Mammary epithelial cell (primary cell): ENCODE measurements at places on chromosomes 4 and X. TPM values are rescaled to one million over a fixed set of nuclear protein-coding genes. Genes with fewer than 3 reads are reported as not detected.

EPGN gene
- polyA plus RNA-seq: 83.9 TPM

DNA sequence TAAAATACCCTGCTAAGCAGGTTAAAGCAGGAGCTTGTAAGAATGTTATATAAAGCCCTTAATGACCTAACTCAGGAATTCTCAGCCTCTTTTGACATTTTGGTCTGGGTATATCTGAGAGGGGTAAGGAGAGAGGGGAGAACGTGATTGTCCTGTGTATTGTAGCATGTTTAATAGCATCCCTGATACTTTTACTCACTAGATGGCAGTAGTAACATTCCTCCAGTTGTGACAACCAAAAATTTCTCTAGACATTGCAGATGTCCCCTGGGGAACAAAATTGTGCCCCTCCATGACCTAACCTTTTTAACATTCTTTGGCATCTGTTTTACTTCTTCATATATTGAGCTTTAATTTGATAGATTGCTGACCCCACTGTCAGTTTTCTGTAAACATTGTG is 17.9 kb downstream of the SMARCA5 start:
- no peak for DNase-seq

DNA sequence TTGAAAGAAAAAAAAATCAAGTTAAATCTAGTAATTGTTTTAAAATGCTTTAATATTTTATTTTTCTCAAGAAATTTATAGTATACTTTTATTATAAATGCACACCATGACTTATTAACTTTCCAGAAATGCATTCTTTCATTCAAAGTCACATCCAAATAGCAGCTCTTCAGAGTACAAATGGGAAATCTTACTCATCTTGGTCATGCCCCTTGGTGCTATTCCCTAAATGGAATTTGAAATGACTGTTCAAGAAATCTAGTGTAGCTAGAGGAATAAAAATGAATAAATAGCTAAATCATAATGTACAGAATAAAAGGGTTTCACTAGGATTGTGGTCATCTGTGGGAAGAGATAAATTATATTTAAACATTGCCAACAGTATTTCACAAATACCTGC is 1139.7 kb downstream of the PCDH18 start:
- no peak for DNase-seq

DNA sequence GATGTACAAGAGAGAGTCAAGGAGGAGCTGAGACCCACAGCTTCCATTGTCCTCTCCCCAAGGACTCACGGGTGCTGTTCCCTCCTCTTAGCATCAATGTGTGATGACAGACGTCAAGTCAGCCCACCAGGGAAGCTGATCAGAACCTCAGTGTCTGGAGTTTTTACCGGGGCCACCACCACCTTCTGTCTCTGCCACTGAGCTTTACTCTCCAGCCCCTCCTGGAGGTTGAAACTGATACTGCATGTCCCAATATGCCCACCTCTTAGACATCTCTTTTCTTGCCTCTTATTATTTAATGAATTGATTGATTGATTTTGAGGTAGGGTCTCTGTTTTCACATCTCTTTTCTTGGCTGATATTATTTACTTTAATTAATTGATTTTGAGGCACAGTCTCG is 10.3 kb upstream of the AKAP17A start:
- peak; percentile 32 for DNase-seq

DNA sequence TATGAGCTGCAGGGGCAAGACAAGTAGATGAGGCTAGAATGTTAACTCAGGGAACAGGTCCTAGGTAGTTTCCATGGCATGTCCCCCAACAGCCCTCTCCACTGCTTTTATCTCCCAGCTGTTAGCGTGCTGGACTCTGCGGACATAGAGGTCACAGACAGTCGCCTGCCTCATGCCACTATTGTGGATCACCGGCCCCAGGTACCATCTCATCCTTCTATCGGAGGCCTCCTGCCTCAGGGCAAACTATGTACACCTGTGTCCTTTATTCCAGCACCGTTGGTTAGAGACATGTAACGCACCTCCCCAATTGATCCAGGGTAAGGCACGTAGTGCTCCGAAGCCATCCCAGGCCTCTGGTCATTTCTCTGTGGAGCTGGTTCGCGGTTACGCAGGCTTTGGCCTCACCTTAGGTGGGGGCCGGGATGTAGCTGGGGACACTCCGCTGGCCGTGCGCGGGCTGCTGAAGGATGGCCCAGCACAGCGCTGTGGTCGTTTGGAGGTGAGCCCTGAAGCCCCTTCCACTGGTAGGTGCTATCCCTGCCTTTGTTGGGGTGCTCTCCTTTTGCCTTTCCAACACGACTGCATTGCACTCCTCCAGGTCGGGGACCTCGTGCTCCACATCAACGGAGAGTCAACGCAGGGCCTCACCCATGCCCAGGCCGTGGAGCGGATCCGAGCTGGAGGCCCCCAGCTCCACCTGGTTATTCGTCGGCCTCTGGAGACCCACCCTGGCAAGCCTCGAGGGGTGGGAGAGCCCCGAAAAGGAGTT is 2.2 kb downstream of the MAGIX start:
- DNase-seq: no peak

DNA sequence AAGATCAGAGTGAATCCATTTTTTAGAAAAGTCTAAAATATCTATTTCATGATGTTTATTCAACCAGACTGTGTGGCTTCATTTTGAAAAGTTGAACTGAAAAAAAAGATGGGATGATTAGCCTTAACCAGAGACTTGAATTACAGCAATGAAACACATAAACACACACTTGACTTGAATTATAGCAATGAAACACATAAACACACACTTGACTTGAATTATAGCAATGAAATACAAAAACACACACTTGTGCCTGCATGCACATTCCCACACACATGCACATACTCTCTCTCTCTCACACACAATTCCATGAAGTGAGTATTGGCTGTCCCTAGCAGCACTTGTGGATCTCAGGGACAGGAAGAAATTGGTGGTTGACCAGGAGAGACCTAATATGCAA is 286.8 kb downstream of the USP46 start:
- DNase-seq: no peak

DNA sequence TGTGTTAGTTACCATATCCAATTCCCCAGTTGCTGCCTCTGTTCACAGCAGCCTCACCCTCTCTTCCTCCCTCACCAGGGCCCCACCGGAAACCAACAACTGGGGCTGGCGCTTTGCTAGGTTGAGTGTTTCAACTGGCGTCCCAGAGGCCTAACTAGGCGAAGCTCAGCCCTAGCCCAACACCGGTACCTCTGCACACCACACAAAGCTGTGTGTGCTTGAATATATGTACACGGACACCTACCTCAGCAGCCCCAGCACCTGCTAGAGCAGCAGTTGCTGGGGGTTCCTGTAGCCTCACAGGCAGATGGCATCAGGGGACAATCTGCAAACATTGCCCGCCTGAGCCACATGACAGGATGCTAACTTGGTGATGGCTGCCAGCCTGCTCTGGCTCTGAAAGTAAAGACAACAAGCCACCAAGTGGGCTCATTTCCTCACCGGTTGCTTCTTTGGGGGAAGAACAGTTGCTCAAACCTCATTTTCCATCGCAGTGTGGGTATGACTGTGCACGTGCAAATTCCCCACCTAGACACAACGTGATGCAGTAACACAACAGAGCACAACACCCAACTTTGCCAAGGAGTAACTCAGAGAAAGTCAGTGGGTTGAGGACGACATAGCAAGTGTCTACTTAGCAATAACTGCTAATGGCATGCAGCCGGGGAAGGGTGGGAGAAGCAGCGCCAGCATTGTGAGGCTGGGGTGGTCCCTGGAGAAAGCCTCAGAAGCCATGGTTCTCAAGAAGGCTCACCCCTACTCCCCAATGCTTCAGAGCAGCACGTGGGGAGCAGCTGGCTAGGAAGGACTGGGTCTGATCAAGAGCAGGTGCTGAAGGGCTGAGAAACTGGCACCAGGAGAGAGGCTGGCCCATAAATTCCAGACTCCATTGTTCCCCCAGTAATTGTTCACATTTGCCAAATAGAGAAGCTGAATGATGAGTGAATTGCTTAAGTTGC is 139.5 kb downstream of the SH3KBP1 start:
- DNase-seq: no peak

DNA sequence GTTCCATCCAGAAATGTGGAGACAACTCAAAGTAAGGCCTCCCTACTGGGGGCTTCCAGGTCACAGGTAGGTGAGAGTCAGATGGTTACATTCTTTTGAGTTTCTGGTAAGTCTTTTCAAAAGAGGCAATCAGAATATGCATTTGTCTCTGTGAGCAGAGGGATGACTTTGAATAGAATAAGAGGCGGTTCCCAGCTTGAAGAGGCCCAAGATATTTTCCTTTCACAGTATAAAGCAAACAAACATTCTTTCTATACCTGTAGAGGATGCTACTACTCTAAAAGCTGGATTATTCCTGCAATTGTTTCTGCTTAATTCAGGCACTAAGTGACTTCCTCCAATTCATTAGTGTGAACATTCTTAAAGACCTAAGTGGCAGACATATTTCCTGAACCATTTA is 44.4 kb downstream of the DIAPH2 start:
- no peak for DNase-seq

NR3C2 gene
- polyA plus RNA-seq: 0.03 TPM

GRCh38 chr4:18398661-18399060 is 377.1 kb upstream of the LCORL start:
- DNase-seq: no peak

NR0B1 gene
- polyA plus RNA-seq: not detected
